ENCODE measurements at places on chromosomes 13 and 19.

DNA sequence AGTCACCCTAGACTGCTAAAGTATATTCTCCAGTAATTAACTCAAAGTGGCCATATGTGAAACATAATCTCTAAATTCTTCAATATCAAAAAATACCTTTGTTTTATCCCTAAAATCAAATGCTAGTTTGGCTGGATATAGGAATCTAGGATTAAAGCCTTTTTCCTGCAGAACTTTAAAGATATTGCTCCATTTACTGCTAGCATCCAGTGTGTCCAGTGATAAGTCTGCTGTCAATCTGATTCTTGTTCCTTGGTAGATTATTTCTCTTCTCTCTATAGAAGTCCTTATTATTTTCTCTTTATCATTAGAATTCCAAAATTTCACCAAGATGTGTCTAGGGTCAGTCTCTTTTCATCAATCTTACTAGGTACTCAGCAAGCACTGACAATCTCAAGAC, 384.6 kb downstream of the FGF14 start:
- DNase-seq = no peak

- DNase-seq = no peak
Observed at GRCh38 chr13:109720758-109721184, 65.6 kb downstream of the IRS2 start.

DNA sequence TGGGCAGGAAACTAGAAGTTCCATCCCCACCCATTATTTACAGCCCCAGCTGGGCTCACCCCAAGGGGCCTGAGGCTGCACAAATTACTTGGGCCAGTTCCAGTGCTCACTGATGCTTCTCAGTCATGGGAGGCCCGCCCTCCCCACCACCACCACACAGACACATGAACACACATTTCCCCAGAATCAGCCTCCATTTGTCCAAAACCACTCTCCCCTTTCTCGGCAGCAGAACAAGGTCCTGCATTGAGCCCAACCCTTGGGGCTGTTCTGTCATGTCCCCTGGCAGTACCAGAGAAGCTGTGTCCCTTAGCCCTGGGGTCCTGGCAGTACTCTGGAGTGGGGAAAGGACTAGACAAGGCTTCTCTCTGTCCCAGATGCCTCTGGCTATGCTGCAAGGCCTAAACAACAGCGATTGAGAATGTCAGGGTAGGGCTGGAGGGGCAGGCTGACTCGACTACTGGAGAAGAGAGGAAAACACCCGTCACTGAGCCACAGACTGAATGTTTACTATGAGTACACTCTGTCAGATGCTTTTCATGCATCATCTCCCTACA, 21.8 kb downstream of the SAMD4B start:
- DNase-seq = no peak

- no peak for DNase-seq
Observed at GRCh38 chr19:51224163-51224641, 678 bp upstream of the CD33 start.

- no peak for DNase-seq
Observed at GRCh38 chr13:46195016-46195415, 13.0 kb upstream of the LCP1 start.

GRCh38 chr19:10114651-10115391, 3.3 kb downstream of the P2RY11 start:
- DNase-seq = no peak

DNA sequence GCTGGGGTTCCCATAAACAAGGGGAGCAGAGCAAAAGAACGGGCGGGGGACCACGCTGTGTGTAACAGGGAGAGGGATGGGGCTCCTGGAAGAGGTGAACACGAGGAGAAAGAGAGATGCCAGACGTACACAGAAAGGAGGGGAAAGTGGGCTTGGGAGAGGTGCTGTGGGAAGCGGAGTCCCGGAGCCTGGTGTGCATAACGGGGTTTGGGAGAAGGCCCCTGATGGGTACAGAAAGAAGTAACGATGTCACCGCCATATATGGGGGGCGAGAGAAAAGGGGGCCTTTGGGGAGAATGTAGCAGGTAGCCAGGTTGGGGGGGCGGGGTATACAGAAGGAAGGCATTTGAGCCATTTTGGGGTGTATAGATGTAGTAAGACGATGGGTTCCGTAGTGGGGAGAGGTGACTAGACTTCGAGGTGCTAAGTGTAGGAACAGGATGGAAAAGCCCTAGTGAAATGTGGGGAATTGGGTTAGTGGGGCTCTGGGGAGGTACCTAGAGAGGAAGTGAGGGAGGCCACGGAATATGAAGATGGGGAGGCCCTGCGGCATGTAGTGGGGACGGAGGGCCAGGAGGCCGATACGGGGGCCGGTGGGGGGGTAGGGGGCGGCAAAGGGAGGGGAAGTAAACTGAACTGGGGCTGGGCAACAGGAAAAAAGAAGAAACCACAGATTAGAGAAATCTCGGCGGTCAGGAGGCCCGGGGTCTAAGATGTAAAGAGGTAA, 787 bp downstream of the ZNF580 start:
- no peak for DNase-seq

- DNase-seq = no peak
Observed at GRCh38 chr13:94656766-94657165, 55.1 kb downstream of the GPR180 start.

DNA sequence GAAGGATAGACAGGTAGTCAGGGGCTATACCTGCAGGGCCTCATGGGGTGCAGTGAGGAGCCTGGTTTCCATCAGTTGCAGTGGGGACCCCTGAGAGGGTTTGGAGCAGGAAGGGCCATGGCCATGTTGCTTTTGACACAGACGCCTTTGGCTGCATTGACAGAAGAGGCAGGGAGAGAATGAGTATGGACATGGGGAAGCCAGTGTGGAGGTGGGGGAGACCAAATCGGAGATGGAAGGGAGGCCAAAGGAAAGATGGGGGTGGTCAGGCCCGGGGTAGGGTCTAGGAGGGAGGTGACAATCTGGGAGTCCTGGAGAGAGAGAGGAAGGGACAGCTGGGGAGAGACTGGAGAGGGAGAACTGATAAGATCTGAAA, 1.3 kb downstream of the HSD11B1L start:
- DNase-seq = no peak

GRCh38 chr19:40674291-40674690, 16.2 kb downstream of the NUMBL start:
- DNase-seq = no peak

DNA sequence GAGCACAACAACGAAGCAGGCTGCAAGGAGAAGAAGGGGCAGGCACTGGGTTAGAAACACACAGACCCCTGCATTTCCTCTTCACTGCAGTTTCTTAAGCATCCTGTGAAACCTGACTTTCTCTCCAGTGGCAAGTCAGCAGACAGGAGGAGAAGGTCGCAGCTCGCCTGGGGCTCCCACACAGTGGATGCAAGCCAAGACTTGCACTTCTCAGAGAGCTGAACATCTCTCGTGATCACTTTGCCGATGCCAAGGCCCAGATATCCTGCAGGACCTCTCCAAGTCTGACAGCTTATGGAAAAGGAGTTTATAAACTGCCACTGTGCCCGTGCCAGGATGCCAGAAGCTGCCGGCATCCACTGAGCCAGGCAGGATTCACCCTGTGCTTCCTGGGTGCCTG, 18.4 kb downstream of the TMEM272 start:
- DNase-seq = no peak

- no peak for DNase-seq
Observed at GRCh38 chr13:28967029-28967915, 147.1 kb downstream of the MTUS2 start.

- no peak for DNase-seq
Observed at GRCh38 chr13:45765464-45765863, 63.3 kb downstream of the CBY2 start.
